ENCODE measurements at places on chromosomes 3 and 15.
A peak's percentile ranks its signal among the peaks of the same experiment; 100 is the strongest.

- no peak for DNase-seq
These were observed 87.5 kb upstream of the SNRPA1 start for GRCh38 chr15:101382544-101382943.

DNA sequence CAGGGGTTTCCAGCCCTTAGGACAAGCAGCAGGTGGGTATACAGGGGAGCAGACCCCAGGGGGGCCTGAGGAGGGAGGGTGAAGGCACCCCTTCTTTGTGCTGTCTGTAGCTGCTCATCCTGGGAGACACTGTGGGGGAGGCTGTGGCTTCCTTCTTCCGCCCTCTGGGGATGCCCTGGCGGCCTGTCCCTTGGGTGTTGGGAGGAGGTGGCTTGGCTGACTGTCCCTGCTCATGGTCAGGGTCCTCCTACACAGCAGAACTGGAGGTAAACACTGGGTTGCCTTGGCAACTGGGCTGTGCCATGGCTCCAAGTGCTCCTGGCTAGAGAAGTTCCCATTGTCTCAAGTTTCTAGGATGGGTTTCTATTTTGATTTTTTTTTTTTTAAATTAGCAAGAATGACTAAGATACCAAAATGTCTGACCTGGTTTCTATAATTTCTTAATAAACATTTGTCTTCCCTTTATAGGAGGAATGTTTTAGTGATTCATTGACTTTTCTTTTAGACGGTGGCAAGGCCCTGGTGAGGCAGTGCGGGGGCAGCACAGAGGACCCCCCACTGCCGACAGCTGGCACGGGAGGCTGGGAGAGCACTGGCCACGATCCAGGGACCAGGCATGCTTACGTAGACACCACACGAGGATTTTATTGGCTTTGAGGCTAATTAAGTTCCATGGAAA lies 12.4 kb downstream of the KLF13 start:
- peak; percentile 62 for DNase-seq

- no peak for DNase-seq
These were observed 31.9 kb upstream of the ACVR2B start for GRCh38 chr3:38421679-38422336.

DNA sequence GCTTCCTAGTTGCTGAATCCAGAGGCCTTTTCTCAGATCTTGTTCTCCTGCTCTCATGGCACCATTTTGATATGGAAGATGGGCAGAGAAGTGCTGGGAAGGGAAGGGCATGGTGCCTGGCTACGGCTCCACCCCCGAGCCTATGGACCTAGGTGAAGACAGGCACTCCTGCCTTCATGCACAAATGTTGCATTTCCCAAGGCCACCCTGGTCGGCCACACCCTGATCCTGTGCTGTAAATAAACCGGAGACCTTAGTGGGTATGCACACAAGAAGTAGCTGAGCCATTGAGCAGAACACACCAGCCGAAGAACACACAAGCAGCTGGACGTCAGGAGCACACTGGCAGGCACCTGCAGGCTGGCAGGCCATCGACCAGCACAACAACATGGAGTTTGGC lies 261.6 kb downstream of the SHQ1 start:
- DNase-seq: no peak

GRCh38 chr3:126947429-126947828 lies 35.5 kb upstream of the PLXNA1 start:
- DNase-seq: no peak

- DNase-seq: peak; percentile 39
These were observed 12.5 kb downstream of the DPH6 start for GRCh38 chr15:35533130-35534110.

- peak; percentile 91 for DNase-seq
These were observed 86.9 kb downstream of the DCLK3 start for GRCh38 chr3:36677331-36678007.

GRCh38 chr3:54132685-54133084 lies 10.3 kb downstream of the CACNA2D3 start:
- no peak for DNase-seq

- peak; percentile 10 for DNase-seq
These were observed 67.1 kb upstream of the CDV3 start for GRCh38 chr3:133506215-133506901.

GRCh38 chr3:62601238-62602070 lies 228.1 kb upstream of the FEZF2 start:
- DNase-seq: peak; percentile 82

GRCh38 chr3:81452418-81452817 lies 309.0 kb downstream of the GBE1 start:
- peak; percentile 47 for DNase-seq

DNA sequence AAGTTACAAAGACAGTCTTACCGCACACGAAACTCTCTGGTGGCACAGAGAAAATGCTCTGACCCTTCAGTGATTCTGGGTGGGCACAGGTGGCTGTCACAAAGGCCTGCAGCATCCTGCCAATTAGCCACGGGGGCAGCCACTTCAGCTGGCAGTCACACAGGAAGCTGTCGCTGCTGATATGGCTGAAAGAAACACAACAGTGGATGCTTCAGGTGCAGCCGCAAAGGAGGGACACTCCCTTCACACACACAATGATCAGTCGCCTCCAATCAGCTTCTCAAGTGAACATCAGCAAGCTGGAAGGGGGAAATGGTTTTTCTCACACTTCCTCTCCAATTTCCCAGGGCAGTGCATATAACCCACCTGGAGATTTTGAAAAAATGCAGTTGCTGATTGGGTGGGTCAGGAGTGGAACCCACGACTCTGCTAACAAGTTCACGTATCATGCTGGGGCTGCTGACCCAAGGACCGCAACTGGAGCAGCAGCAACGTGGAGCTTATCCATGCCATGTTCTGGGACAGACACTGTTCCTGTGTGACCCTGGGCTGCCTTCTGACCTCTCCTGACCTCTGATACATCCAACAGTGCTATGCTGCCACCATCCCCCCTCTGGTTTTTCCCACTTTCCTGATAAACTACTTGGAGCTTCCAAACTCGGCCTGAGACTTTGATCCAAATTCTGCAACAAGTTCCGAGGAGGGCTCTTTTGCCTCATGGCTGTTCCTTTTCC lies 106.6 kb downstream of the LRIG1 start:
- DNase-seq: no peak

DNA sequence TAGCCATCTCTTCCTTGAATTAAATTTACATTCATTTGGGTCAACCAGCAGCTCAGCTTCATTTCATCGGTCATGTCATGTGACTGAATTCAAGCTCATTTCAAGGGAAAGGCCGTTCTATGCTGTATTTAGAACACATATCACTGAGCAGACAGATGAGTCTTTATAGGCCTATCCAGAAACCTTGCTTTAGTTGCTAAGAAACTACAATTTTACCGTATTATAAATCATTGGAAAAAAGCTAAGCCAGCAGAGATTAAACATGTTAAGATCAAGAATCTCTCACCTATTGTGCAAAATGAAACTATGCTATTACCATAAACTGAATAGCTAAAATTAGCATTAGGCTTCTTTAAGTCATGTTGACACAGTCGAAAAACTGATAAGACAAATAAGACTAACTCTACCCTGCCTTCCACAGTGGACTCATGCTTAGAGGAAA lies 2.2 kb downstream of the NPTN start:
- no peak for DNase-seq

DNA sequence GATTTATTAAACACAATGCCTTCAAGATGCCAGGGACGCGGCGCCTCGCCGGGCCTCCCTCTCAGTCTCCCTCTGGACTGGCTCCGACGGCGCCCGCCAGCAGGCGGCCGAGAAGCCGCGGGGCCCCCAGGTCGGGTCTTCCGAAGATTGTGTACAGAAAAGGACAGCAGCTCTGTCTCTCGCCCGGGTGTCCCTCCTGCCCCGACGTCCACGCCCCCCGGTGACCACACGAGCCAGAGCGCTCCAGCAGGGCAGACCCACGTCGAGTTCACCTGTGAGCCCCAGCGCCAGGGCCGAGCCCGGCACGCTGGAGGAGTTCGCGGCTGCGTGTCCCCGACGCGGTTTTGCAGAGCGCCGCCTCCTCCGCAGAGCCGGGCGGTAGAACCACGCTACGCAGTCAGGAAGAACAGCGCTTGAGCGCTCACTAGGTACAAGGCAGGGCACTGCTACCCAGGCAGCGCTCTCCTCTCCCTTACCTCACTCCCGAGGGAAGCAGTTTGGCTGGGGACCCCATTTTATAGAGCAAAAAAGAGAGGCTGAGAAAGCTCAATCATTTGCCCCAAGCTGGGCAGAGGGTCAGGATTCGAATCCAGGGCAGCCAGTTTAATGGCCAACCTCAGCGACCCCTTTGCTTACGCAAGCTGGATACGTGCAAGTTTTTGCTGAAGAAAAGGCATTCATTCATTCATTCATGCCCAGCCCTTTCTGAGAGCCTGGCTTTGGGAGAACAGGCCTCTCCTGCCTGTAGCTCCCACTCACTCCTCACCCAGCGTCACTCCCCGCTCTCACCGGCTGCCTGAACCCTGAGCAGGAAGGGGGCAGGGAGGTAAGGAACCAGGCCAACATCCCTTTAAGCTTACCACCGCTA lies 3.0 kb upstream of the TLE3 start:
- peak; percentile 80 for DNase-seq

DNA sequence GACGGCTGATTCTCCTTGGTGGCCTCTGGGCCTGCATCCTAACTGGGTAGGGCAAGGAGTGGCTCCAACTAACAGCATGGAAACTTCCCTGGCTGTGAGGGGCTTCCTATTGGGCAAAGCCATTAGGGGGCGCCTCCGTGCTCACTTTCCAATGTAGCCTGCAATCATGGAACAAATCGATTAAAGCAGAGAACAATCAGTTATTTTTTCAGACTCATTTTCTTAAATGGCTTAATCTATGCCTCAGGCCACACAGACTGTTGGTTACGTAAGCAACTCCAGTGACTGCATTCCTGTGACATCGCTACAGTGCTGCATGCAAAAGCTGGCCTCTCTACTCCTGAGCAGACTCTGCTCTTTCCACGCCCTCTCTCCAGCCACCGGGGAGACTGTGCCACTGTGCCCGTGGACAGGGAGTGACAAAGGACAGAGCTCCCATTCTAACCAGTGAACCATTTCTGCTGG lies 278.9 kb downstream of the KLF13 start:
- no peak for DNase-seq

DNA sequence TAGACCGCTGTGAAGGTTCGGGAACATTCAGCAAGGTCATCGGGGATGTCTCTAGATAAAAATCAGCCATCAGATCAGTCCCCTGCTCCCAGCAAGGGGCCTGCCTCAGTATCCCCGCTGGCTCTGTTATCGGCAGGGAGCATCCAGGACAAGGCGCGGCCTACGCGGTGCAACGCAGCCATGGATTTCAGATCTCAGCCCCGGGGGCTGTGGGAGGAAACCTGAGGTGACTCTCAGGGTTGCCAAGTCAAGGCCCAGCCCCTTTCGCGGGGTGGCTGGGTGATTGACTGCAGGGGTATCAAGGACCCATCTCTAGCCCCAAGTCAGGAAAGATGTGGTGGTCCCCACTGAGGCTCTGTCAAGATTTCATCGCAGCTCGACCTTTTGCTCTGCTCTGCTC lies 23.1 kb upstream of the CD47 start:
- DNase-seq: no peak

- no peak for DNase-seq
These were observed 9.4 kb upstream of the ALAS1 start for GRCh38 chr3:52188556-52188955.

DNA sequence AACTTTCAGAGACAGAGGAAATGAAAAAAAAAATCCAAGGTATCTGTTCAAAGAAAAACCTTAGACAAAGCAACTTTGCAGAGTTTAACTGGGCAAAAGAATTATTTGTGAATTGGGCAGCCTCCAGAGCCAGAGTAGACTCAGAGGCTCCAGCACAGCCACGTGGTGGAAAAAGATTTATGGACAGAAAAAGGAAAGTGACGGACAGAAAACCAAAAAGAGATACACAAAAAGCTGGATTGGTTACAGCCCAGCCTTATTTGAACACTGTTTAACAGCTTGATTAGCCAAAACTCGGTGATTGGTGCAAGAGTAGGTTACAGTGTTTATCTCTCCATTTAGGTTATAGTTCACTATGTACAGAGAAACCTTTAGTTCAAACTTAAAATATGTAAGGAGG lies 23.7 kb upstream of the GPD1L start:
- DNase-seq: no peak

- no peak for DNase-seq
These were observed at the start of gene ACAN for GRCh38 chr15:88803241-88803919. ACAN (plus strand) TSS chr15:88803436; CDS start chr15:88836207, 32,771 bp downstream.

DNA sequence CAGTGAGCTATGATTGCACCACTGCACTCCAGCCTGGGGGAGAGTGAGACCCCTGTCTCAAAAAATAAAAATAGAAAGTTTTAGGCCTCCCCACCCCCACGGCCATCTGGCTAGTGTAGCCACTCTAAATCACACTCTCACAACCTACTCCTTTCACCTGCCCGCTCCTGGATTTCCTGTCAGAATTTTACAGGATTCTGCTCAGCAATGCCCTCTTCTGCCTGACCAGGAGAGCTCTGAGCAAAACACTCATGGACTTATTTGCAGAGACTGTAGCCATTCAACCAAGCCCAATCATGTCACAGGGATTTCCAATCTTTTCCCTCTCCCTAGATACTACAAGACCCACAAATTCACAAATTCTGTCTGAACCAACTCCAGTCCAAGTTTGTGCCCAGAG lies 242.6 kb upstream of the TPRG1 start:
- DNase-seq: no peak

- DNase-seq: no peak
These were observed 1.4 kb upstream of the GREM1 start for GRCh38 chr15:32716216-32716914.

GRCh38 chr3:190320594-190321362 lies 1.5 kb downstream of the CLDN1 start:
- no peak for DNase-seq

GRCh38 chr15:63335543-63336240 lies 46.0 kb downstream of the CA12 start:
- DNase-seq: no peak

DNA sequence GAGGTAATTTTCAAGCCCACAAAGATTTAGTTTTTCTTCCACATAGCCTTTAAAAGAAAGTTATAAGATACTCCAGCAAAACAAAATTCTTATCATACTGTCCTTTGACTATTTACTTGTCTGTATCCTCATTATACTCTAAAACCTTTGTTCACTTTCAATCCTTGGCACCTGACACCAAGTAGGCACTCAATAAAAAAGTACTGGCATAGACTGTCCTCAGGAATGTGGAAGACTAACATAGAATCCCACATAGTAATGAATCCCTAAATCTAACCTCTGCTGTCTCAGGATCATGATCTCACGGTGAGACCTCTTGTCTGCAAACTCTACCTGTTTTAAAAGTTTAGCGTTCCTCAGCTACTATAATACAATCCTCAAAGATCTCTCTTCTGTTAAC lies 21.6 kb downstream of the PHC3 start:
- DNase-seq: no peak

GRCh38 chr3:115040673-115041286 lies 106.3 kb downstream of the ZBTB20 start:
- peak; percentile 50 for DNase-seq

DNA sequence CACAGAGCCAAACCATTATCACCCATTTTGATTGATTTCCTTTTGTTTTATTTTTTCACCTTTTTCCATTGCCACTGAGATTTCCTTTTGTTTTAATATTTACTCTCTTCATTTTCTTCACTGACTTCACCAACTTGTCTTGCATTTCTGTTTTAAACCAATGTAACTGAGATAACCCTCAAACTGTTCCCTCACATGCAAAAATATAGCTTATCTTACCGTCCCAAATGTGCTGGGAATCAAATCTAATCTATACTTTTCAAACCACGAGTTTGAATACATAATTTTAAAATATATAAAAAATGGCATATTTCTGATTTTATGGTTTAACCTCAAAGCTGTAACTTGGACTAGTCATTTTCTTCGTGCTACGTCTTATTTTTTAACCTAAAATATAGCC lies 143.8 kb downstream of the PLD1 start:
- DNase-seq: no peak

Data from iris pigment epithelial cell (primary cell).